ENCODE measurements at places on chromosomes 2 and 18. TPM values are rescaled to one million over a fixed set of nuclear protein-coding genes. Genes with fewer than 3 reads are reported as not detected.

Gene ASPRV1
- total RNA-seq, result 1.2 TPM

Gene SMYD1
- total RNA-seq, result 116 TPM

Gene C2orf78
- total RNA-seq, result not detected

Gene MOCOS
- total RNA-seq, result 1.4 TPM

Gene CREG2
- total RNA-seq, result not detected

Gene RND3
- 18.5 TPM for total RNA-seq

Gene MC4R
- total RNA-seq, result not detected

Gene RAMP1
- 86.7 TPM for total RNA-seq

Gene KLHL41
- total RNA-seq, result 95.9 TPM

Gene ACMSD
- not detected for total RNA-seq

Gene KCNJ3
- total RNA-seq, result 49.9 TPM

Gene ATOH8
- 29.1 TPM for total RNA-seq

Gene GALR1
- total RNA-seq, result 0.03 TPM

Gene TMEM182
- total RNA-seq, result 126 TPM

Gene SCRN3
- 32.0 TPM for total RNA-seq

Gene ERFE
- total RNA-seq, result not detected

Gene PROKR1
- total RNA-seq, result not detected

Gene SLC5A7
- 0.08 TPM for total RNA-seq

Measured in left cardiac atrium (tissue), 4 donors.